CD4-positive, CD25-positive, alpha-beta regulatory T cell (primary cell): ENCODE measurements at places on chromosomes 1 and 21. TPM values are rescaled to one million over a fixed set of nuclear protein-coding genes. Genes with fewer than 3 reads are reported as not detected.

DNA sequence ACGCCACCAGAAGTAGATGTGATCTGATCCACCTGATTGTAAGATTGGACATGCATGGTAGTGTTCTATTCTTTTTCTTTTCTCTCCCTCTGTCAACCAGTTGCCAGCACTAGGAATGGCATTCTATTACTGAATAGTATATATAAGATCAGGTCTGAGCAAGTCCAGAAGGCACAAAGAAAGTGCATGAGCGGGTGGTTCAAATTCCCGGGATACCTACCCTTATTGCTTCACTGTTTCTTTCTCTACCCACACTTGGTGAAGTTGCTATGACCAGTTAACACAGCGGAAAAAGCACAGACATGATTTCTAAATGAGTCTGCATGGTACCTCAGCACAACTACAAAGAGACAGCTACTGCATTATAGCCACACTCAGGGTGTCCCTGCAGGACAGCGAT lies 64.0 kb downstream of the SLC9A1 start:
- no peak overlapping the region for H3K4me3 ChIP-seq
- H3K27ac ChIP-seq, result no peak overlapping the region
- no peaks in the 10 kb centered on the region for H3K4me1 ChIP-seq
- no peaks in the 10 kb centered on the region for H3K36me3 ChIP-seq
- DNase-seq, result no peak

DNA sequence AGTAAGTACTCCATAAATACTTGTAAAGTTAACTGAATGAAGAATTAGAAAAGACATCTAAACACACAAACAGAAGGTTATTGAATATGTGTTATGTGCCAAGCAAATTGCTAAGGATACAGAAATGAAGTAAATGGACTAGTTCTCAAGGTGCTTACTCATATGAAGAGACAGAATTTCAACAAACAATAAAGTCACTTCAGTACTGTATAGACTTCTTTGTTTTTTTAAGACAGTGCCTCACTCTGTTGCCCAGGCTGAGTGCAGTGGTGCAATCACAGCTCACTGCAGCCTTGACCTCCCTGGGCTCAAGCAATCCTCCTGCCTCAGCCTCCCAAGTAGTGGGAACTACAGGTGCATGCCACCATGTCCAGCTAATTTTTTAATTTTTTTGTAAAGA lies 57.3 kb downstream of the SERBP1 start:
- H3K36me3 ChIP-seq, result peaks cover 3% of the 10 kb centered on the region
- DNase-seq, result no peak
- H3K27me3 ChIP-seq, result no peaks in the 10 kb centered on the region
- H3K27ac ChIP-seq, result no peak overlapping the region

DNA sequence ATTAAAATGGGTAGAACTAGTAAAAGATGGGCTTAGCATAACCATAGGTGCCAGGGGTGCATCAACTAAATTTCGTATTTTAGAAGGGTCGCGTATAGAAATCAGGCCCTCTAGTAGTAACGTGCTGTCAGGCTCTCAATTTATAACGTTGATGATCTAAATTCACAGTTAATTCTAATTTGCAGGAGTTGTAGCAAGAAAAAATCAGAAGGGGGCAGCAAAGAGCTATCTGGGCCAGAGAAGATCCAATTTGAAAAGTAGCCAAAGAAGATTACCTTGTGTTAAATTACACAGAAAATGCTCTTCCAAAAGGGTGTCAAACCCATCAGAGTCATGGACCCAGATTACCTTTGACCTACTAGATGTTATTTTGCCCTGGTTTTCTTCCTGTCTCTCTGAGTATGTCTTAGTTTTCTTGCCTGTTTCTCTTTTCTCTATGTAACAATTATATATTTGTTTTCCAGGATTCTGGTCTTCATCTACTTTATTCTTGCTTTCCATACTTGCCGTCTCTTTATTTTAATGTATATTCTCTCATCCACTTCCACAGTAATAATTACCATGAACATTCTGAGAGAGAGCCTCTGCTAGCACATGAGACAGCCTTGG lies 1030.9 kb downstream of the AMY1C start:
- no peaks in the 10 kb centered on the region for H3K27me3 ChIP-seq
- H3K4me1 ChIP-seq, result no peaks in the 10 kb centered on the region
- H3K36me3 ChIP-seq, result no peaks in the 10 kb centered on the region
- DNase-seq, result peak; percentile 20
- H3K4me3 ChIP-seq, result no peak overlapping the region

- H3K27me3 ChIP-seq, result no peaks in the 10 kb centered on the region
- no peaks in the 10 kb centered on the region for H3K4me1 ChIP-seq
- H3K27ac ChIP-seq, result no peak overlapping the region
- no peak for DNase-seq
Observed at GRCh38 chr1:90341516-90341915, 346.6 kb downstream of the ZNF326 start.

GRCh38 chr1:32357614-32358013 lies 4.7 kb downstream of the FAM229A start:
- H3K36me3 ChIP-seq, result no peaks in the 10 kb centered on the region
- no peaks in the 10 kb centered on the region for H3K27me3 ChIP-seq
- no peak overlapping the region for H3K4me3 ChIP-seq
- H3K4me1 ChIP-seq, result peaks cover 21% of the 10 kb centered on the region
- no peak overlapping the region for H3K27ac ChIP-seq

GRCh38 chr1:1780598-1781525 lies 2.6 kb upstream of the NADK start:
- no peaks in the 10 kb centered on the region for H3K27me3 ChIP-seq
- peaks cover 71% of the 10 kb centered on the region for H3K4me1 ChIP-seq
- peak overlapping the region; percentile 89 for H3K27ac ChIP-seq
- DNase-seq, result no peak

DNA sequence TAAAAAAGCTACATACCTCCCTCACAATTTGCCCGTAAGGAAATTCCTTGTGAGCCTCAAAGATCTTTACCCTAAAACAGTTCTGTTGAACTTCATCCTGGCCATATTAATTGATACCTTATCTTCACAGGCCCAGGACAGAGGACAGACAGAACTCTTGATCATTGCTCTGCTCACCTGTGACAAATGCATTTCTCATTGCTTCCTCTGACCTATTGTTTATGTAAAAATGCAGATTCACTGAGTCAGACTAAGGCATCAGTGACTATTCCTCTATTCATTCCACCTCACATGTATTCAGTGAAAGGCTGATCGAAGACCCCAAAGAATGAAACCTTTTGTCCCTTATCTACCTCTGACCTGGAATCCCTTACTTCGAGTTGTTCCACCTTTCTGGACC lies 61.0 kb downstream of the BACH1 start:
- DNase-seq, result no peak
- no peaks in the 10 kb centered on the region for H3K27me3 ChIP-seq
- H3K27ac ChIP-seq, result no peak overlapping the region
- no peaks in the 10 kb centered on the region for H3K4me1 ChIP-seq
- no peak overlapping the region for H3K4me3 ChIP-seq

- no peak overlapping the region for H3K4me3 ChIP-seq
- no peaks in the 10 kb centered on the region for H3K36me3 ChIP-seq
- no peaks in the 10 kb centered on the region for H3K27me3 ChIP-seq
- H3K27ac ChIP-seq, result no peak overlapping the region
Observed at GRCh38 chr1:165886193-165886592, 58.8 kb downstream of the UCK2 start.

DNA sequence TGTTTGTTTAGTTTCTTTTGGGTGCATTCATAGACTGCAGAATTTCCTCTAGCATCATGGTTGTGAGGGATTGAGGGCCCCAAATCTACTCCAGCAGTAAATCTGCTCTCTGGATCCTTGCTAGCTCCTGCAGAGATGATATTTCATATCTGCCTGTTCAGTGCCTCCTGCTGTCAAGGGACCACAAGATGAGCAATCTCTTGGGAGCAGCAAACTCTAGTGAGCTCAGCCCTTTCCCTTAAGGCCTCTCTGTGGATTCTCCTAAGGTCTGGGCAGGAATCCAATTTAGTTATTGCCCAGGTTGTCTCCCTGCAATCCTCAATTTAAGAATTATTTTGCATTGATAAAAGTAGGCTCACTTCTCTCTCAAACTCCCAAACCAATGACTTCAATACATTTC lies 76.9 kb downstream of the RGS18 start:
- no peak for DNase-seq
- no peak overlapping the region for H3K27ac ChIP-seq
- H3K4me3 ChIP-seq, result no peak overlapping the region
- no peaks in the 10 kb centered on the region for H3K36me3 ChIP-seq

DNA sequence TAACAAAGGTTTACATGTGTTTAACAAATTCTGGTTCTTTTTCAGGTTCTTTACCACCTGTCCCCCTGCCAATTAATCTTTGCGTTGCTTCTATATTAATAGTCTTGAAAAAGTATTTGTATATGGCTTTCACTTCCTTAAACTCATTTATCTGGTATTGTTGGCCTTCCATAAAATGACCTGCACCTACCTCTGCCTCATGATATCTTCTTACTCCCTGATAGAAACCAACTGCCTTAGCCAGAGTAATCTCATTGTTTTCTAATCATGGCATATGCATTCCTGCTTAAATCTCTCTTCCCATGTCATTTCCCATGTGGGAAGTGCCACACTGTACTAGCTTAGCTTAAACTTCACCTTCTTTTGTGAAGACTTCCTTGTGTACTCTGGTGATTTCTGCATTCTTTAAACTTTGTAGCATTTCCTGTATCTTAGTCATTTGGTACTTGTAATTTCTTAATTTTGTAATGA lies 8.7 kb downstream of the SMG7 start:
- H3K36me3 ChIP-seq, result peaks cover 1% of the 10 kb centered on the region
- H3K4me1 ChIP-seq, result peaks cover 64% of the 10 kb centered on the region
- H3K4me3 ChIP-seq, result peak overlapping the region; percentile 41
- H3K27ac ChIP-seq, result no peak overlapping the region
- DNase-seq, result peak; percentile 19
- no peaks in the 10 kb centered on the region for H3K27me3 ChIP-seq

GRCh38 chr1:150563340-150564038 lies 14.3 kb downstream of the ADAMTSL4 start:
- peak overlapping the region; percentile 90 for H3K4me3 ChIP-seq
- H3K4me1 ChIP-seq, result peaks cover 89% of the 10 kb centered on the region
- H3K27ac ChIP-seq, result peak overlapping the region; percentile 95
- H3K36me3 ChIP-seq, result no peaks in the 10 kb centered on the region
- no peaks in the 10 kb centered on the region for H3K27me3 ChIP-seq

GRCh38 chr1:6309564-6309963 lies 48.7 kb upstream of the GPR153 start:
- no peaks in the 10 kb centered on the region for H3K27me3 ChIP-seq
- H3K4me3 ChIP-seq, result no peak overlapping the region
- H3K36me3 ChIP-seq, result no peaks in the 10 kb centered on the region
- DNase-seq, result no peak
- no peak overlapping the region for H3K27ac ChIP-seq

GRCh38 chr1:155540000-155540874 lies 22.4 kb downstream of the ASH1L start:
- H3K36me3 ChIP-seq, result no peaks in the 10 kb centered on the region
- H3K4me1 ChIP-seq, result peaks cover 55% of the 10 kb centered on the region
- H3K27ac ChIP-seq, result peak overlapping the region; percentile 58
- no peak for DNase-seq
- H3K4me3 ChIP-seq, result peak overlapping the region; percentile 39

GCSAML gene
- polyA plus RNA-seq, result not detected

AADACL4 gene
- polyA plus RNA-seq, result not detected
